Stimulated activated CD8-positive, alpha-beta memory T cell treated with anti-CD3 and anti-CD28 coated beads, Interleukin-15, amount 100 ng/mL, for 24 hours (primary cell): ENCODE measurements at places on chromosomes 12 and 14.

GRCh38 chr12:6330999-6331714, 10.7 kb downstream of the TNFRSF1A start:
- DNase-seq: no peak

- no peak for DNase-seq
These were observed 37.4 kb downstream of the ISCA2 start for GRCh38 chr14:74531006-74531405.

GRCh38 chr14:102264775-102265174, 40.2 kb downstream of the MOK start:
- no peak for DNase-seq

DNA sequence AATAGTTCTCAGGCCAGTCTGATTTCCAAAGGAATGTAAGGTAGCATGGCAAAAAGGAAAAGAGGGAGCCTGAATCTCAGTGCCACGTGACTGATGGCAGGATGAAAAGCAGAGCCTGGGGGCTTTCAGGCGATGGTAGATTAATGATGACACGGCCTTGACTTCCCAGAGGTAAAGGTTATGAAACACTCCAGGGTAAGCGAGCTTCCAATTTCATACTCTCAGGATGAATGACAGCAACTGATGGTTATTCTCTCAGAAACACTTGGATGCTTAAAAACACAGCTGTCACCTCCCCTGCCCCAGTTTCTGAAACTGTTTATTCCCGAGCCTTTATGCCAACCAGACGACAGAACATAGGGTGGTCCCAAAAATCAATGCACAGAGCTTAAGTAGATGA, 28.8 kb downstream of the GDF11 start:
- DNase-seq: no peak

- DNase-seq: no peak
These were observed 82.7 kb upstream of the SCN8A start for GRCh38 chr12:51508285-51508684.

GRCh38 chr12:64187370-64187769, 34.7 kb downstream of the KICS2 start:
- DNase-seq: no peak

DNA sequence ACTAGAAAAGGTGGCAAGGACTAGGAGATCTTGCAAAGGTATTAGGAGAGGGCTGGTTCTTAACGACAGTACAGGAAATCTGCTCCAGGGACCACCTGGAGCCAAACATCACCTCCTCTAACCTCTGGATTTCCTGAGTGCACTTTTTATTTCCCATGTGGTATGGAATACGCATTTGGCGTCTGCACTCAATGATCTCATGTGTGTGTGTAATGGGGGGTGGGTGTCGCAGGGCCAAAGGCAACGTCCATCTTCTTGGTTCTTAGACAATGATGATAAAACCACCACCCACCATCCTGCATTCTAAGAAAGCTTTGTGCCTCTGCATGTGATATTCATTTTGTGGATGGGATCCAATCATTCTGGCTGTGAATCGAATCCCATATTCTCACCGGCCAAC, 68.8 kb downstream of the CLMN start:
- DNase-seq: no peak

- DNase-seq: no peak
These were observed 768 bp downstream of the PTPN11 start for GRCh38 chr12:112419297-112420133.

- DNase-seq: no peak
These were observed 59.5 kb downstream of the VEZT start for GRCh38 chr12:95277139-95277538.

DNA sequence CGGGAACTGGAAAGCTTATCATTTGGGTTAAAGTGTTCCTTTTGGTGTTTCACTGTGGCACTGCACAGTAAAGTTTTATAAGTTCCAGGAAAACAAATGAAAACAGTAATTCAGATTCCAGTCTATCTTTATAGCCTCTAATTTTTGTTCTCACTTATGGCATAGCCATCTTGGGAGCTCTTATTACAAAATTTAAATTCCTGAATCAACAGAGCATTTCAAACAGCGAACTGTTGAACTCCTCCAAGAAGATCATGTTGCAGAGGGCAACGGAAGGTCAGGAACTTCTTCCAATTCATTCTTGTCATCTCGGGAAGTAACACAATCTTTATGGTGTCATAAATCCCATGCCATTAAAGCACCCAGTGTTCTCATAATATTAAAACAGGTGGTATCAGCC, 229.1 kb downstream of the KCNC2 start:
- DNase-seq: no peak

- no peak for DNase-seq
These were observed 26.2 kb upstream of the TUNAR start for GRCh38 chr14:95850429-95850828.

GRCh38 chr14:93317210-93317874, 15.5 kb downstream of the BTBD7 start:
- no peak for DNase-seq

- no peak for DNase-seq
These were observed 148.0 kb upstream of the NUDT4 start for GRCh38 chr12:93229494-93230325.

DNA sequence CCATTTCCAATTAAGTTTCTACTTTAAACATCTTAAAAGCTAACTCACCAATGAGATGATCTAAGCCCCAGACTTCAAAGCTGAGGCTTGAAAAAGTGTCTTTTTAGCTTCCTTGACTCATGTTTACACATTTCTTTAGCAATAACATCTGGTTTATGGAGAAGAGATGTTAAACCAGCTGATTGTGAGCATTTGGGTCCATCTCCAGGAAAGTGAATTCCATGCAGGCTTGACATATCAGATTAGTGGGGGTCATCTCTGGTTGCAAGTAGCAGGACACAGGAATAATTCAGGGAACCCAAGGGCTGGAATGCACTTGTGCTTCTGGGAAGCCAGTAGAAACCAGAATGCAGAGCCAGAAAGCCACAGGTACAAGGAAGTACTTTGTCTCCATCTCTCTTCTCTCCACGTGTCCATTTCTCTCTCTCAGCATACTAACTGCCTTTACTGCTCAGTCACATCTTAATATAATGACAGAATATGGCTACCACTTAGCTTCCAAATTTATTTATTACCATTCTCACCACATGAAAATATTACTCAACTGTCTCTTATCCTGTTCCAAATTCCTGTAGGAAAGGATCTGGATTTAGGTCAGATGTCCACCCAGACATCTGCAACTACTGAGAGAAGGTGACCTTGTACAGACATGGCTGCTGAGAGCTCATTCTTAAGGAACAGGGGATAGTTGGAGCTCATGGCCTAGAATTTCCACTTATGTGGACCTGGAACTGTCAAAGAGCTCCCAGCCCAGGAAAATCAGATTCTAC, 104.4 kb downstream of the SCN8A start:
- no peak for DNase-seq

GRCh38 chr14:22003461-22003860, 329.8 kb upstream of the OR4E1 start:
- DNase-seq: no peak

- no peak for DNase-seq
These were observed 126.3 kb upstream of the FGD4 start for GRCh38 chr12:32273063-32273522.

DNA sequence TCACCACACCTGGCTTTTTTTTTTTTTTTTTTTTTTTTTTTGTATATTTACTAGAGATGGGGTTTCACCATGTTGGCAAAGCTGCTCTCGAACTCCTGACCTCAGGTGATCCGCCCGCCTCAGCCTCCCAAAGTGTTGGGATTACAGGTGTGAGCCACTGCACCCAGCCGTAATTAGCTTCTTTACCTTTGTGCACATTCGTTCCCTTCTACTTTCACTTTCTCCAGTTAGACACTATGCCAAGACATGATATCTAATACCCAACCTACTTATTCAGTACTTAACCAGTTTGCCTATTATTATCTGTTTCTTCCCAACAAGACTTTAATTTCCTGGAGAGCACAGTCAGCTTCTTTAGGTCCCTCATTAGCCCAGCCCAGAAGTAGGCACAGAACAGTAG, 5.3 kb downstream of the STYK1 start:
- DNase-seq: no peak

DNA sequence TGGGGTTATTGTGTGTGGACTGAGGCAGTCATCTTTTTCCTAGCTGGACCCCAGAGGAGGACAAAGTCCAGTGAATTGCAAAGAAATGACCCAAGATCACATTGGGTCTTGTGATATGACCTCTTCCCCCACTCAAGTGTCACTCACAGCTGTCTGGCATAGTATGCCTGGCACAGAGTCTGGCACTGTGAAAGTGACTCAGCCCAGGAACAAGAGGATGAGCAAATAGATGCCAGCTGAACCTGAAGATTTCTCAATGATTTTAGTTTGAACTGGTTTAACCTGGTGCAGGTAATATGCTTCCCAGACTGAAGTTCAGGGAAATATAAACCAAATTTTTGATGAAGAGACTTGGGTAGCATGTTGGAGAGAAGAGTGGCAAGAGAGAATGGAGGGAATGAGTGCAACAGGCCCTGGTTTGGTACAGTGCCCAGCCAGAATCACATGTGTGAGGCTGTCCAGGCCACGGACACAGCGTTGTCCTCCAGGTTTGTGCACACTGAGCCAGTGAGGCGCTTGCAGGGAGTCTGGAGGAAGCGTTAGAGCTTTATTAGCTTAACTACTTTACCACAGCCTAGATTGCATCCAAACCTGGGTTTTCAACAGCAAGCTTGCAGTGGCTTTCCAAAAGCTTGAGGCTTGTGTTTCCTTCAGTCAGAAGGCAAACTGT, 332.9 kb downstream of the NUAK1 start:
- no peak for DNase-seq

GRCh38 chr14:104437703-104438102, 141.9 kb upstream of the C14orf180 start:
- no peak for DNase-seq

DNA sequence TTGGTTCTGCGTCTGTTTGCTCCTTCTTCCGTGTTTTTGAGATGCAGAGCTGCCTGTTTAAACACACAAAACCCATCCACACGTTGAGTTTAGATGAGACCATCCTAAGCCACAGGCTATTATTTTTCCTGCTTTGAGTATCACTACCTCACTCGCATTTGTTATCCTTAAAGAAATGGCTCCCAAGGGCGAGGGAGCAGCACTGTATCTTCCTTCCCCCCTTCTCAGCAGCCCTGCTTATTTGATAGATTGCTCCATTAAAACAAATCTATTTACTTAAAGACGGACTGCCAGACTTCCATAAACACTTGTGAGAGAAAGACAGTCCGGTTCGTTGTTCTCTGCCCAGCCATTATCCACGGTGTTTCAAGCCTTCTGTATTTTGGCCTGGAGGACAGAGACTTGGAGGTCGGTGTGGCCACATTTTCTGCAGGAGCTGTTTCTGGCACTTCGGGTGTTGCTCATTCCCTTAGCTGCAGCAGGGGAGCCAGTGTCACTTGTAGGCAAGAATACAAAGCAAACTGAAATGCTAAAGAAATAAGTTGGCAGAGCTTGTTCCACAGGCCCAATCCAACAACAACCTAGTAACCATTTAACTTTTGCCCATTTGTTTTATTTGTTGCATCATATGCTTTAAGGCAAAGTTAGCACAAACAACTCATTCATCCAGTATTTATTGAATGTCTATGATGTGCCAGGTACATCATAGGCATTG, 275.4 kb downstream of the TTC6 start:
- no peak for DNase-seq

GRCh38 chr12:31783996-31784645, 55.3 kb upstream of the AMN1 start:
- no peak for DNase-seq

- no peak for DNase-seq
These were observed 361.9 kb upstream of the FAR2 start for GRCh38 chr12:28787151-28787550.

DNA sequence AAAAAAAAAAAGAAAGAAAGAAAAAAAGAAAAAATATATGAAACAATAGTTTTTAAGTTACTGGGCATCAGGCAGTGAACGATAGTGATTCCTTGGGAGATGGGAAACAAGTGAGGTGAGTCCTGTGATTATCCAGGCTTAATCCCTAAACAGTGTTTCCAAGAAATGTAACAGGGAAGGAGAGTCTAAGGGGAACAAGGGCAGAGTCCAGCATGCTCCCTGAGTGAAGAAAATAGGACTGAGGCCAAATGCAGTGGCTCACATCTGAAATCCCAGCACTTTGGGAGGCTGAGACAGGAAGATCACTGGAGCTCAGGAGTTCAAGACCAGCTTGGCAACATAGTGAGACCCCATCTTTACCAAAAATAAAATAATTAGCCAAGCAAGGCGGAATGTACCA, 40.7 kb downstream of the R3HDM2 start:
- DNase-seq: no peak

- no peak for DNase-seq
These were observed 21.9 kb upstream of the EEA1 start for GRCh38 chr12:92951006-92951405.

- DNase-seq: no peak
These were observed 1.4 kb downstream of the PLXNC1 start for GRCh38 chr12:94149781-94150239.

GRCh38 chr14:65297744-65298143, 114.8 kb upstream of the FUT8 start:
- no peak for DNase-seq

- no peak for DNase-seq
These were observed 42.5 kb downstream of the PRORP start for GRCh38 chr14:35164849-35165248.

DNA sequence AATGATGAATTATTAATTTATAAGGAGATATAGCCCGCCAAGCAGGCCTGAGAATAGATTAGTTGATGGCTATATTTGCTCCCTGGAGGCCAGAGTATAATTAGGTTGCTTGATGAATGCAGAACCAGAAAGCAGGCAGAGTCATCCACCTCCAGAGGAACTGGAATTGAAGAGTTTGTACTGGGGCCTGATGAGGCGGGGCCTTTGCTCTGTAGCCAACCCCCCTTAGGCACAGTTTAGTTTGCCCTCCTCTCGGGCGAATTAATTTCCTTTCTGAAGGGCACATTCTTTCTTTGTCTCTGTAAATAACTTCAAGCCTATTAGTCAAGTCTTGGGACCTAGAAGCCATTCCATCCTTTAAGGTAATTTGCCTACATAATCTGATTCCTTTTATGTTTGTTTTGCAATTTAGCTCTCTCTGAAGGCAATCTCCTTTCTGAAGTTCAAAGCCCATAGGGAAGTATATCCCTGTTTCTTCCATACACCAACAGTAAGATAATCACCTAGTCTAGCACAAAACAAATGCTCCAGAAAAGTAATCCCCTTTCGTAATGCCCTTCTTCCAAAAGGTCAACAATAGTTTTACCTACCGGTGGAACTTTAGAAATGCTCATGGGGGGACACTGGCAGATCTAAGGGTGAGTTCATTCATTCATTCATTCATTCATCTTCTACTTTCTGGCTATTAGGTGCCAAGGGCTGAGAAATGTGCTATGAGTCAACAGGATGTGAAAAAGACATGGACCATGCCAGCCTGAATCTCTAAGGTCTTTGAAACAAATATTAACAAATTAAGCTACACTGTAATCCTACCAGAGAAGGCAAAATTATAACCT, 84.8 kb upstream of the NUDT4 start:
- no peak for DNase-seq

DNA sequence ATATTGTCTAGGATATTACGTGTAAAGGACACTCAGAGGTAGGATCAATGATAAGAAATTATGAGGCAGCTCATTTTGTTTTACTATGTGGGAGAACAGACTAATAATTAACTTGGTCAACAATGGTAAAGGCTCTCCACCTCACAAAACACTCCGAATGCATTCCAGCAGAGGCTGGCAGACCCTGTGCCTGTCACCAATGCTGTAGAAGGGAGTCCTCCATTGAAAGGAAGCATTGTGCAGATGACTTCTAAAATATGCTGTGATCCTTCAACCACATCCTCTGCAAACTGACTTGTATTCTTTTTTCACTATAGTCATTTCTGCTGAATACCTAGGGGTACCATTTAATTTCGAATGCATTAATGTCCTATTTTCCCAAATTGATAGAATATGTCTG, 119.6 kb upstream of the EEA1 start:
- DNase-seq: no peak
